ENCODE measurements at places on chromosomes 2 and 18.

DNA sequence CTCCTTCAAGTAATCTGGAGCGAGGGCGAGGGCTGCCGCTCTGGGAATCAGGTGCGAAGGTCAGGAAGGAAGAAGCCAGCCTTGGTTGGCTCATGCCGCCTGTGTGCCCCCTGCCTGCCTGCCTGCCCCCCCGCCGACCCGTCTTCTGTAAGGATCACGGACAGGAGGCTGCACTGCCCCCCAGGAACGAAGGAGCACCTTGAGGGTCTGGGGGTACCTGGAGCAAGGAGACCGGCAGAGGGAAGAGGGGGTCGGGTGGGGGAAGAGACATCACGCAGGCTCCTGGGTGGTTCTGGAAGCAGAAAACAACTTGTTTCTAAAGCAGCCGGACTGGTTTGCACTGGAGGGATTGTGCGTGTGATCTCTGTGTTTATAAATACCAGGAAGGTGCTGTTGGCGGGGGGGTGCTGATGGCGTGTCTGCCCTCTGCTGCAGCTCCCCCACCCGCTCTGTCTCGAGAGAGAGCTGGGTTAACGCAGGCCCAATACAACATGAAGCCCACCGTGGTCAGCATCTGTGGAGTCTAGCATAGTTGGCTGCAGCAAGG is 1.7 kb downstream of the FOSL2 start:
- peak; percentile 45 for DNase-seq

GRCh38 chr18:65329010-65329409 is 421.8 kb upstream of the CDH7 start:
- DNase-seq: no peak

- no peak for DNase-seq
Observed at GRCh38 chr2:238567996-238568395, 141.3 kb downstream of the ASB1 start.

GRCh38 chr2:68464651-68465050 is 2.4 kb downstream of the FBXO48 start:
- DNase-seq: no peak

DNA sequence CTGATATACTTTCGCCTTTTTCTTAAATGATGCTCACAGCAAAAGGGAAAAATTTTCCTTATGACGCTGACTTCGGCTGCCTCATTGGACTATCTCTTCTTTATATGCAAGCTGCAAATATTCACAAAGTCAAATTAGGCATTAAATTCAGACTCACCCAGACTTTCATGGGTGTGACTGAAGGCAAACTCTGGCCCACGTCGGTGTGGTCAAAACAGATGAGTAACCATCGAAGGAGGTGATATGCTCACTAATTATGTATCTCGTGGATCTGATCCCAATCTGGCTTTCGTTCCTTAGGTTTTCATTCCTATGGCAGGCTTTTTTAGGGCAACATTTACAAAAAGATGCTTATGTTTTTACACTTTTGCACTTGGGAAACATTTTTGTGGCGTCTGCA is 36.6 kb downstream of the FAM124B start:
- no peak for DNase-seq

DNA sequence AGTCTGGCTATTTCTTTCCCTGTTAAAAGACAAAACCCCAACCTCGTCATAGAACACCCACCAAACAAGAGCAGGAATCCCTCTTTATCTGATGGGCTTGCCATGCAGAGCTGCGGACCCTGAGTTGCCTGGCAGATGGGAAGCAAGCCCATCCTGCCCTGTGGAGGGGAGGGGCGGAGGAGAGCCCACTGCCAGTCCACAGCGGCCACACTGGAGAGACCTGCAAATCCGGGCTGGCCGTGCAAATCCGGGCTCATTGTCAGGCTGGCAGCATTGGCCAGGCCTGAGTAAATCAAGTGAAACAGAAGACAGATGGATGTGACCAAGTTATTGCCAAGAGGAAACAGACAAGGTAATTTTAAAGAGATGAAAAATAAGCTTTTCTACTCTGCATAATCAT is 22.0 kb downstream of the MYL12B start:
- no peak for DNase-seq

GRCh38 chr18:36889742-36890141 is 60.8 kb downstream of the KIAA1328 start:
- no peak for DNase-seq

GRCh38 chr2:182006595-182007341 is 21.1 kb downstream of the PPP1R1C start:
- DNase-seq: no peak

DNA sequence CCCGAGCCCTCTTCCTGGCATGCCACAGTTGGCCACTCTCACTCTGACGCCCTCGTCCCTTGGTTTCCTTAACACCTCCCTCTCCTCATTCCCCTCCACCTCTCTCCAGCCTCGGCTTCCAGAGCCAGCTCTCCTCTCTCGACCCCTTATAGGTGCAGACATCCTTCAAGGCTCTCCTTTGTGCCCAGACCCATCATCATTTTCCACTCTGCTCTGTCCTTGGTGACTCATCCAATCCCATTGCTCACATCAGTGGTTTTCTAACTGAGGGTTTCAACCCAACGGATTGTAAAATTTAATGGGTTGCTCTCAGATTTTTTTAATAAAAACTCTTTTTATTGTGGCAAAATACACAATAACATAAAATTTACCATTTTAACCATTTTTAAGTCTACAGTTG is 6.2 kb downstream of the ST8SIA5 start:
- DNase-seq: no peak

GRCh38 chr2:108960006-108960405 is 29.0 kb downstream of the EDAR start:
- DNase-seq: no peak

- DNase-seq: no peak
Observed at GRCh38 chr2:239222706-239223309, 178.0 kb downstream of the HDAC4 start.

- DNase-seq: no peak
Observed at GRCh38 chr2:162747021-162747420, 91.5 kb downstream of the KCNH7 start.

DNA sequence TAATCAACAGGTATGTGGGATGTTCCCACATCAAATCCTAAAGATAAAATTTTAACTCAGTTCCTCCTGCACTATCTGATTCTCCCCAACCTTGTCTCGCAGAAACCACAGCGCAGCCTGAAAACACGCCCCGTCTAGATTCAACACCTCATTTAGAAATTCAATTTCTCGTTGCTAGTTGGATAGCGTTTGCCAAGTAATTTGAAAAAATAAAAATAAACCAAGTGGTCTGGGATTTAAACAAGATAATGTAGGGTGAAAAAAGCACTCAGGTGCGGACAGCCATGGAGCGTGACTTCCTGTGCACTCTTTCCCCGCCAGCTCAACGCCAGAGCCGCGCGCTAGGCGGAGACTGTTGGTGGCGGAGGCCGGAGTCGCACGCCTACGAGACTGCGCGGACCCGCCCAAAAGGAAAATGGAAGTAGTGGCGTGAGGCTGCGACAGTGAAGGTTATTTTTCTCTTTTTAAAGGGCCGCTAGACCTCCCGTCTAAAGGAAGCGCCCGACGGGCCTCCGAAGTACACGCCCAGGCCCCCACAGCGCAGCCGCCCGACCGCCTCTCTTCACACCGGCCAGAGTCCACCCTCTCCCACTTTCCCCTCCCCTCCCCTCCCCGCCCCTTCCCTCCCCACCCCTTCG is 615 bp upstream of the CCNT2 start:
- no peak for DNase-seq

Data from CD4-positive, alpha-beta T cell treated with Interferon alpha-2 for 1 hour (primary cell).